ENCODE measurements at places on chromosomes 7 and 10.

DNA sequence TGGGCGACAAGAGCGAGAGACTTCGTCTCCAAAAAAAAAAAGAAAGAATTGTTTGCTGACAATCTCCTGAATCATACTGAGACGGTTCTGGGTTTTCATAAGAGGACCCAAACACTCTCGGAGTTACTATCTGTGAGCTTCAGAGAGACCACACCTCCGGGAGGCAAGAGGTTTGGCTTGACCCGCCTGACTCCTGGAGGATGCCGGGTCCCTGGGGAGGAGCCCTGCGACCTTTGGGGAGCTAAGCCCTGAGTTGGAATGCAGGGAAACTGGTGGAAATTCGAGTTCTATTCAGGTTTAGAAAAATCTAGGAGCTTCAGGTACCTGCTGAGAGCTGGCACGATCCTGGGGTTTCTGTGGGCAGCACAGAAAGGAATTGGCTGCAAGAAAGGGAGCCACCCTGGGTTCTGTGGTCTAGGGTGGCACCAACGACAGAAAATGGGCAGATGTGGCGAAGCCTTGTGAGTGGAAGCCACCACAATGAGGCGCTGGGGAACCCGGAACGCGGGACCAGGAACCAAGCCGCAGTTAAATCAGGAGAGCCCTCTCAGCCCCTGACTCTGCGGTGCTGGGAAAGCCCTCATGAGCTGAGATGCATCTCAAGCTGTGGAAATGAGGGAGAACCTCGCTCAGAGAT is 21.9 kb upstream of the GATAD1 start:
- no peak for DNase-seq

- DNase-seq = no peak
Measured at GRCh38 chr10:132372516-132373095, 24.4 kb upstream of the PWWP2B start.

DNA sequence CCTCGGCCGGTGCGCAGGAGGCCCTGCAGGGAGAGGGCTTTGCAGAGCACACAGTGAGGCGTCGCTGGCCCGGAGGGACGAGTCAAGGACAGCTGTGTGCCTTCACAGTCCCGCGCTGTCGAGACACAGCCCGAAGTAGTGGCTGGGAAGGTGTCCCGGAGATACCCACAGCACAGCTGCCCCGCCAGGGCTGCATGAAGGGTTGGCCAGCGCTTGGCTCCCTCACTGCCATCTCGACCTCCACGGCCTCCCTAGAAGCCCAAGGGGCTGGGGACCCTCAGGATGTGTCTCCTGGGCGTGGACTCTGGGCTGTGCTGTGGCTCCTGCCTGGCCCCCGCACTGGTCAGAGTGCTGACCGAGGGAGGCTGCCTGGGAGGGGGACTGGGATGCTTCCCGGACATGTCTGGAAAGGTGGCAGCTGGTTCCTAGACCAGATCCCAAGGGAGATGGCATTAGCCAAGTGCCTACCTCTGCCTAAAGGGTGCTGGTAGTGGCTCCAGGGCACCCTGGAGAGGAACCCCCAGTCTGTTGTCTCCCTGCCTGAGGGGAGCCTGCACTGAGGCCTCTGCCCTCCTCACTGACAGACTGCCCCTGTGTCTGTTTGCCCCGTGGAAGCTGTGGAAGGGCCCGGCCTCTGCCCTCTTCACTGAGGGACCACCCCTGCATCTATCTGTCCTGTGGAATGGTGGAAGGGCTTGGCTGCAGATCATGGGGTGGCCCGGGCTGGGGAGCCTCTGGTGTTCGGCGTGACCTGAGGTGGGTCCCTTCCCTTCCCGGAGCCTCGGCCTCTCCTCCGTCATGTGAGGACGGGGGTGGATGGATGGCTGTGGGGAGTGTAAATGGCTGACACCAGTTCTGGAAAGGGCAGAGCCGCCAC is 5.8 kb downstream of the ELFN1 start:
- no peak for DNase-seq

GRCh38 chr10:35259769-35260397 is 76.4 kb upstream of the CCNY start:
- no peak for DNase-seq

- DNase-seq = no peak
Measured at GRCh38 chr7:20220921-20221547, 3.9 kb upstream of the MACC1 start.

DNA sequence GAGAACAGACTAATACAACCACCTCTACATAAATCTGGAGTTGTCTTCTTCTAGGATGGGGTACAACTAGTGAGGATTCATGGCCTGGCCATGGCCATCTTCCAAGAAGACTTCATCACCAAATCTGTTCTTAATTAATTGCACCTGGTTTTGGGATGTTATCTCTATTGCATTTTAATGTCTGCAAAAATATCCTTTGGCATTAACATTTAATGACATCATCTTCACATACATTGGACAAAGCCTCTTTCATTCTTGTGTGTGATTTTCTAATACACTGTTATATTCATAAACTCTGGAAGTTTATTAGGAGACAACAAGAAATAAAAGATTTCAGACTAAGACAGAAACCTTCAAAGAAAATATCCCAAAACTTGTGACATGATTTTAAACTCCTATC is 124.2 kb upstream of the ABCB5 start:
- no peak for DNase-seq

GRCh38 chr10:113957013-113957412 is 86.7 kb upstream of the ADRB1 start:
- DNase-seq = no peak

- DNase-seq = no peak
Measured at GRCh38 chr7:115293628-115294240, 371.8 kb downstream of the MDFIC start.

GRCh38 chr7:22229148-22229547 is 127.8 kb downstream of the RAPGEF5 start:
- DNase-seq = no peak

GRCh38 chr10:103653581-103654037 is 160.1 kb downstream of the NEURL1 start:
- DNase-seq = no peak

DNA sequence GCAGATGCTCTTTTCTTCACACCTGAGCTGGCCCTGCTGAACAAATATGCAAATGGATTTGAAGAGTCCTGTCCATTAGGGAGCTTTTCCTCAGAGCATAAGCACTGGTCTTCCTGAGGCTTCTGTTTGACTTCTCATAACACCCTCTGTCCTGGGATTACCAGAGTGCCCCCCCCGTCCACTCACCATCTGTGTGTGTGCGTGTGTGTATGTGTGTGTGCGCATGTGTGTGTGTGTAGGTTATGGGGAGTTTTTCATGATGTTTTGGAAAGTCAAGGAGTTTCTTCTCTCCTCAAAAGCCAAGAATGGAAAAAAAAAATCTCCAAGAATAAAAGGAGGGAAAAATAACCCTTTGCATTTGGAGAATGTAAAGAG is 57.7 kb upstream of the COMTD1 start:
- DNase-seq = no peak

GRCh38 chr10:69728335-69728870 is 73.3 kb upstream of the COL13A1 start:
- no peak for DNase-seq

GRCh38 chr7:37318541-37318940 is 130.1 kb downstream of the ELMO1 start:
- no peak for DNase-seq

- DNase-seq = no peak
Measured at GRCh38 chr7:84799106-84799505, 387.8 kb downstream of the SEMA3D start.

- no peak for DNase-seq
Measured at GRCh38 chr10:90999512-91000172, 78.8 kb upstream of the ANKRD1 start.

GRCh38 chr7:14751461-14751860 is 151.1 kb downstream of the DGKB start:
- DNase-seq = no peak

- DNase-seq = peak; percentile 55
Measured at GRCh38 chr7:925601-926000, 28.9 kb downstream of the ADAP1 start.

- DNase-seq = no peak
Measured at GRCh38 chr10:33483124-33483815, 148.8 kb upstream of the NRP1 start.

DNA sequence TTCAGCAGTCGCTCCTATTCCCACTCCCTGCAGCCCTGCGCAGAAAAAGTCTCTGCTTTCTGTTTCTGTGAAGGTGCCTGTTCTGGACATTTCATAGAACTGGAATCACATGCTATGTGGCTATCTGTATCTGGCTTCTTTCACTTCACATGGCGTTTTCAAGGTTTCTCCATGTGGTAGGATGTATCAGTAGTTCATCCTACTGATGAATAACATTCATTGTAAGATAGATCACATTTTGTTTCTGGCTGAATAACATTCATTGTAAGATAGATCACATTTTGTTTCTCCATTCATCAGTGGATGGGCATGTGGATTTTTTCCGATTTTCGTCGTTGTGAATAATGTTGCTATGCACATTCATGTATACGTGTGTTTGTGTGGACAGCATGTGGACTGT is 44.5 kb downstream of the HSPA12A start:
- DNase-seq = no peak

DNA sequence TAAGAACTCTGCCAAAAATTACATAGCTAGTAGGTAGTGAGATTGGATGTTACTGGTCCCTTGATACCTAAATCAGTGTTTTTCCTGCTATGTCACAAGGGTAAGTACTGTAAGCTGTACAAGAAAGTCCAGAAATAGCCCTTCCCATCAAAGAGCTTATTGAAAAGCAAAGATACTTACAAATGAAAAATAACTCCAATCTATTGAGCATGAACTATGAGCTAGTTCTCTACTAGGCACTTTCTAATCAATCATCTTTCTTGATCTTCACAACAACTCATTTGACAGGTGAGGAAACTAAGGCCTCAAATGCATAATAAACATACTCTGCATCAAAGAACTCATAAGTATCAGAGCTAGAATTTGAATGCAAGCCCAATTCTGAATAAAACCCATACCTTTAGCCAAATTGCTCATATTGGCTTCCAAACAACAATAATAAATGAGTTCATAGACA is 249.8 kb upstream of the TCF7L2 start:
- no peak for DNase-seq

DNA sequence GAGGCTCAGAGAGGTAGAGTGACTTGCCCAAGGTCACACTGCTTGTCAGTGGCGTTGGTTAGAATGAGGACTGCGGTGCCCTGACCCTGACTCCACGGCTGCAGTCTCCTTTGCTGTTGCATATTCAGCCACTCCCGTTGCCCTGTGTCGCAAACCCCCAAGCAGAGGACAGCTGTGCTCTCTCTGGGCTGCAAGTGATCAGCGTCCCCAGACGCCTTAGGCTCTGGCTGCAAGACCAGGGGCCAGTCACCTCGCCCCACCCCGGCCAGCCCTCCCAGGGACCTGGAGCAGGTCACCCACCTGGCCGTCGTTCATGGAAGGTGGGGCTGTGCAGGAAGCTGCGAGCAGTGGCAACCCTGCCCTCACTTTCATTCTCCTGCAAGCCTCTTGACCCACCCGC is 51.7 kb upstream of the NANOS1 start:
- DNase-seq = no peak

- no peak for DNase-seq
Measured at GRCh38 chr10:558891-559766, 130.3 kb downstream of the DIP2C start.

DNA sequence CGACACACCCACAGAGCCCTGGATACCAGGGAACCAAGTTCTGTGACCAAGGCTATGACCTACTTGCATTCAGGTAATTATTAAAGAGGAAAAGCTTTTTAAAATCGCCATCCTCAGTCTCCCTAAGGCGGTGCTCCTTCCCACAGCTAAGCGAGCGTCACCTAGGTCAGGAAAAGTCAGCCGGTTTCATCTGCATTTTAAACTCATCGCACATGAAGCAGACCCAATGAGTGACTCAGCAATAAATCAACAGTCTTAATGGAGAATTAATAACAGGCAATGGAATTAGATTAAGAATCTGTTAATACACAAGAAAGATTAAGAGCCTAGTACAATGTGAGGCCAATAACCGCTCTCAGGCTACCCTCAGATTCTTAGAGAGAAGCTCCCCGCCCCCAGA is 59.2 kb downstream of the HSPA12A start:
- DNase-seq = no peak

GRCh38 chr7:23586159-23586558 is 11.0 kb upstream of the CCDC126 start:
- no peak for DNase-seq

- peak; percentile 36 for DNase-seq
Measured at GRCh38 chr10:89207181-89207800, at the start of gene CH25H. Gene CH25H, minus strand, starts transcription at chr10:89207317. Its CDS starts 25 bp downstream, at chr10:89207292.

- peak; percentile 30 for DNase-seq
Measured at GRCh38 chr7:17769918-17770317, 170.4 kb downstream of the SNX13 start.

DNA sequence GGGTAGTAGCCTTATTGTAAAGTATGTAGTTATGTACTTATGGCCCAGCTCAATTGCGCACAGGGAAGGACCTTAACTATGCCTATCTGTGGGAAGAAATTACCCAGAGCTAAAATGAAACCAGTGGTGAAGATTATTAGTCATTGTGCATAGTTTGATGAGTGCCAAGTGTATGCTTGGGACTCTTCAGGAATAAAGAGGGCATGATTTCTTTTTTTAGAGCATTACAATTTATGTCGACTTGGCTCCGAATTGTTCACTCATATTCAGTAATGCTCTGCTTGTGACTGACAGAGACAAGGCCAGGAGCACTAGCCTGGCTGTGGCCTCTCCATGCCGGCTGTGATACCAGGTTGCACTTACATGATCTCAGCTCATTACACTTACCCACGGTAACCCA is 269.5 kb downstream of the TRIL start:
- DNase-seq = no peak

DNA sequence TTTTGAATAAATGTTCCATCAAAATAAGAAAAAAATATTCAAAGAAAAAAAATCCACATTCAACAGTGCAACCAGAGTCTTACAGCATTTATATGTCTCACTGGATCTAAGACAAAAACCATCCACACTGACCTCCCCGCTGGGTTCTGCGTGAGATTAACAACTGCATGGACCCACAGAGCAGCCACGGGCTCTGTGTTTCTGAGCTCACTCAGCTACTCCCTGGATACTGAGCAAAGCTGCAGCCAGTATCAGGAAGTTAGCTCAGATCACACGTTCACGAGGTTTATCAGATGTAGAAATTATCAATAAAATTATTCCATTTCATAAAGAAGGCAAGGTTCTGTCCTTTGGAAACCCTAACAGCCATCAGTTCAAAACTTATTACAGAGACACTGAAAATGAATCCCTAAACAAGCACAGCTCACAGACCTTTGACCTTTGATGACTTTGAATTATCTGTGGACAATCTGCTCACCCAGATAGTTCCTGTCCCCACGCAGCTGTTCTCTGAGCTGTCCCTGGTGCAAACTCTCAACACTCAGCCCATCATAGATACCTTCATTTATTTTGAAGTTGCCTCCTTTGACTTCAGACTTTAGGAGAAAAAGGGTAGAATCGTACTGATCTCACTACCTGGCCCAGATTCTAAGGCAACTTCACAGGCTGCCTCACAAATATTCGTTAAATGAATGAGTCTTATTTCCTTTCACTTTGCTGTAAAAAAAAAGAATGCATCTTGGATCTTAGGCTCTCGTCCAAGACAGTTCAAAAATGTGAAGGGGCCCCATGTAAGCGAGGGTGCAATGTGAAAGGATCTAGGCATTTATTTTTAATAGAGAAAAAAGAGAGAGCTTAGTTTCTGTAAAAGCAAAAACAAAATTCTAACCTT is 67.7 kb upstream of the SVIL start:
- DNase-seq = no peak

- no peak for DNase-seq
Measured at GRCh38 chr7:6652446-6653011, 15.4 kb downstream of the ZNF316 start.
